ENCODE measurements at places on chromosomes 5 and 9.

- DNase-seq = no peak
Observed at GRCh38 chr9:129176701-129177442, 1.2 kb downstream of the IER5L start.

- no peak for DNase-seq
Observed at GRCh38 chr5:82549263-82549662, 271.1 kb upstream of the RPS23 start.

- DNase-seq = peak; percentile 25
Observed at GRCh38 chr5:163379298-163380155, 57.9 kb upstream of the CCNG1 start.

DNA sequence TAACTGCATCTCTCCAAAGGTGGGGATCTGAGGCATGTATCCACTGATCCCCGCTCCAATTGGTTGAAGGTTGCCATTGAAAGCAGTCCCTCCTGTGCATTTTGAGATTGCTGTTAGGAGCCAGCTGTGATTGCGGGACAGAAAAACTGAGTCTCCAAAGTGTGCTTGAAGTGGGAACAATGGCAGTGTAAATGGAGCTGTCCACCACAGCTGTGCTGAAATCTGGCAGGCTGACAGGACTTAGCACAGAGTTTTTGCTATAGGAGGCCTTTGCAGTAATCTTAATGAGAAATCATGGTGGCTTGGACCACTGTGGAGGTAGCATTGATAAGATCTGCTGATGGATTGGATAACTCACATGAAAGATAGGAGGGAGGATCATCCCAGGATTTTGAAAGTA lies 3.3 kb downstream of the RNF20 start:
- no peak for DNase-seq

GRCh38 chr5:167798448-167798847 lies 493.0 kb upstream of the WWC1 start:
- no peak for DNase-seq

- no peak for DNase-seq
Observed at GRCh38 chr5:167574464-167574863, 717.0 kb upstream of the WWC1 start.

DNA sequence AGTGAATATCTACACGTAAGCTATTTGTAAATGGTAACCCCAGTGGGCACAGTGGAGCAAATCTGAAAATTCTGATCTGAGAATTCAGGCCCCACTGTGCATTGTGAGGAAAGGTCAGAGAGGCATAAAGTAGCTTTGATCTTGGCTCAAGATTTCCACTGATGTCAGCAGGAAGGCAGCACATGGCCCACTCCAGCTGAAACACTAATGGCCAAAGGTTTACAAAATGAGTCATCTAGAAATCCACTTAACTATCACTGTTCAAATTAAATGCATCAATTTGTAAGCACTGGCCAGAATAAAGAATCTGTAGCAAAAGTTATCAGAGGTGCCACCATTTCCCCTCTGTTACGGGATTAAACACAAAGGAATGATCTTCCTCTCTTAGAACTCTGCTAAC lies 191.6 kb downstream of the C9orf152 start:
- DNase-seq = no peak

DNA sequence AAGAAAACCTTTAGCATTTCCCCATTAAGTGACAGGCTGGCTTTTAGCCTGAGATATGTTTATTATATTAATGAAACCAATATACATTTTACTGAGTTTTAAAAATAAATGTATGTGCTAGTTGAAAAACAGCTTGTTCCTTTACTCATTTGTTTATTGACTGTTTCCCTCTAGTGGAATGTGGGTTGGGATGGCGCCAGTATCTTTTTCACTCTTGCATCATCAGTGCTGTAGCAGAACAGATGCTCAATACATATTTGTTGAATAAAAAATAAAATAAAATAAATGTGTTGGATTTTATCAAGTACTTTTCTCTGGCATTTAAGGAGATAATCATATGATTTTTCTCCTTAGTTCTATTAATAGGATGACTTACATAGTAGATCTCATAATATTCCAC lies 43.0 kb downstream of the FSTL4 start:
- DNase-seq = no peak

GRCh38 chr5:99122976-99123375 lies 194.2 kb upstream of the CHD1 start:
- no peak for DNase-seq

GRCh38 chr5:107592515-107592914 lies 78.2 kb downstream of the EFNA5 start:
- peak; percentile 15 for DNase-seq

- no peak for DNase-seq
Observed at GRCh38 chr9:120941046-120941770, 14.6 kb upstream of the TRAF1 start.

DNA sequence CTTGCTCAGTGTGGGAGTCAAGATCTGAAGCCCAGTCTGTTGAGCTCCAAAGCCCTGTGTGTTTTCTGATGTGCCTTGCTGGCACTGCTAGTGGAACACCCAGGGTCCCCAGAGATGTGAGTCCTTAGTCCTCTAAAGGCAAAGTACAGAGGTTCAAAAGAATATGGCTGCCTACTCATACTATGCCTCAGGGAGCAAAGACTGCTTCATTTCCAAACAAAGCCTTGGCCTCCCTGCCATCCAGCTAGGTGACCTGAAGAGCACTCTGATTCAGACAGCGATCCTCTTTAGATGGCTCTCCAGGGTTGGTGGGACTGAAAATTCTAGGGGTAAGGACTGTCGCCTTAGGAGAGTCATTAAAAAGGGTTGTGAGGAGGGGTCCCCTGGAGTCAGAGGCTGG lies 2.0 kb downstream of the PRLR start:
- DNase-seq = no peak

DNA sequence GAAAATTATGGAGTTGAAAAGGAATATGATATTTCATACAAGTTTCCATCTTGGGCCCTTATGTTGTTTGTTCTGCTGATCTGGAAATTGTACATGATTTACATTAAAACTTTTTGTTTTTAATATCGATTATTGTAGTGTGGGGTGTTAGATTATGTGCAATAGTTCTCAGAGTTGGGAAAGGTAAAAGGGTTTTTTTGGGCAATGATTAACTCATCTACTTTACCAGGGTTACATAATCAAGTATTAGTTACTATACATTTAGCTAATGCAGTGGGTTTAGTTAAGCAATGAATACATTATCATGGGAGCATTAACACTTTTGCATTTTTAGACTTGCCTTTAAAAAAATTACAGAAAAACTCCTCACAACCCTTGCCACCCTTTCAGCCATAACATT lies 134.0 kb downstream of the ZSWIM6 start:
- DNase-seq = no peak

DNA sequence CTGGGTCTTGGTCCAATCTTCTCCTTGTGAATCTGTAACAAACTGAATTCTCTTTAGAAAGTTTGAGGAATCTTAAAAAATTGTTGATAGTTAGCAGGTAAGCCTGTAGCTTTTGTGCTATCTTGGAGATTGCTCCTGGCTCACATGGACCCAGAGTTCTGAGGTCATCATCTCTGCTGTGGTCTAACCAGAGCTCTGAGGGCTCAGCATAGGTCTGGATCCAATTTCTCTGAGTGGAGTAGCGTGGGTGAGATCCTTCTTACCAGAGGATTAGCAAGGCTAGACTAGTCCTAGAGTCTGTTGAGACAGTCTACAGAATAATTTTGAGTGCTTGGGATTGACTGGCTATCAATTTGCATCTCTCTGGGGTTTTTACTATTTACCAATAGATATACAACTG lies 60.5 kb upstream of the IL6ST start:
- DNase-seq = no peak

DNA sequence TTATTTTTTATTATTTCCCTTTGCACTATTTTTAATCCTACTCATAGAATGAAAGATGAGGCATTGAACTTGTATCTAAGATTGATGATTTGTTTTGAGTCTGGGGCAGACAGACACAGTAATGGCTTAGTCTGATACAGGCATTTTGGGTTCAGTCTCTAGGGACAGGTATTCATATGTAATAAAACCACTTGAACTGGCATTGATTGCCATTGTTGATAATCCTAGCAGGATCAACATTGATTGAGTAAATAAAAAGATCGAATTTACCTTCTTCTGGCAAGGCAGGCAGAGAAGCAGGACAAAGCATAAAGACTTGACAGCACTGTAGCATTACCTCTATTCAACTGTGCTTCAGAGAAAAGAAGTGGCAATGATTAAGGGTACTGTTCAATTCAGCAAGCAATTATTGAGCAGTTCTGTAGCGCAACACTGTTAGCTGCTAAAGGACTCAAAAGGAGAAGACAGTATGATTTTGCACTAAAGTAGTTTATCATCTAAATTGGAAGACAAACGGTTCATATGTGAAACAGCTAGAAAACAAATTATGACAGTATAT lies 144.4 kb downstream of the COMMD10 start:
- DNase-seq = no peak

DNA sequence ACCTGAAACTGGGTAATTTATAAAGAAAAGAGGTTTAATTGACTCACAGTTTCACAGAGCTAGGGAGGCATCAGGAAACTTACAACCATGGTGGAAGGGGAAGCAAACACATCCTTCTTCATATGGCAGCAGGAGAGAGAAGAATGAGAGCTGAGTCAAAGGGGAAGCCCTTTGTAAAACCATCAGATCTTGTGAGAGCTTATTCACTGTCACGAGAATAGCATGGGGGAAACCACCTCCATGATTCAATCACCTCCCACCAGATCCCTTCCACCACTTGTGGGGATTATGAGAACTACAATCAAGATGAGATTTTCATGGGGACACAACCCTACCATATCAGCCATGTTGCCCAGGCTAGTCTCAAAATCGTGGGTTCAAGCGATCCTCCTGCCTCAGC lies 143.4 kb downstream of the FGF18 start:
- DNase-seq = no peak

GRCh38 chr5:10374046-10375022 lies 20.8 kb downstream of the MARCHF6 start:
- no peak for DNase-seq

DNA sequence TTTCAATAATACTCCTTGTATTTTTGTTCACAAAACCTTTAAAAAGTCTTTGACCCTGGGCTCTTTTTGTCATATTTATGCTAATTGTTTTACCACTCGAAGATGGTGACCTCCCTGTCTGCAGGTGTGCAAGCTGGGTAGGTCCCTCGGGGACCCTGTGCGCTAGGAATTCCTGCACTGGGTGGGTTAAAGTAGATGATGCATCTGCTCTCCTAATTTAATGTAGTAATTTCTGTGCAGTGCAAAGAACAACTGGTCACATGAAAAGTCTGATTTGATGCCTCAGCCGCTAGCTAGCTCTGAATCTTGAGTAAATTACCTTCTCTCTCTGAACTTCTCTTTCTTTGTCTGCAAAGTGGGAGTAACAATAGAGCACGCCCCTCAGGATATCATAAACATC lies 139.1 kb upstream of the OTULINL start:
- DNase-seq = no peak

DNA sequence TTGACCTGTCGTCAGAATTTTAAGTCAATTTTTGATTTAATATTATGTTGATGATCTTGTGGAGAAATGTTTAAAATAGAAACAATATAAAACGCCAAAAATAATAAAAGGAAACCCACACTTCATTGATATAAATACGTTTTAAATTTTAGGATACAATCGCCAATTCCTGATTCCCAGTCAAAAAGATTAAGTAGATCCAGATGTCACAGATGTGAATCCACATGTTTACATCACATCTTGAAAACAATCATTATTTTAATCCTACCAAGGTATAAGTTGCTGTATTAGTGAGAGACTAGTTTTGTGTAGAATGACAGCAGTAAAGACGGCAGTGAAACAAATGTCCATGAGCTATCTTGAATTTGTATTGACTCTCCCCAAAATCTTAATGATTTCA lies 4.9 kb downstream of the TAS2R1 start:
- DNase-seq = no peak

DNA sequence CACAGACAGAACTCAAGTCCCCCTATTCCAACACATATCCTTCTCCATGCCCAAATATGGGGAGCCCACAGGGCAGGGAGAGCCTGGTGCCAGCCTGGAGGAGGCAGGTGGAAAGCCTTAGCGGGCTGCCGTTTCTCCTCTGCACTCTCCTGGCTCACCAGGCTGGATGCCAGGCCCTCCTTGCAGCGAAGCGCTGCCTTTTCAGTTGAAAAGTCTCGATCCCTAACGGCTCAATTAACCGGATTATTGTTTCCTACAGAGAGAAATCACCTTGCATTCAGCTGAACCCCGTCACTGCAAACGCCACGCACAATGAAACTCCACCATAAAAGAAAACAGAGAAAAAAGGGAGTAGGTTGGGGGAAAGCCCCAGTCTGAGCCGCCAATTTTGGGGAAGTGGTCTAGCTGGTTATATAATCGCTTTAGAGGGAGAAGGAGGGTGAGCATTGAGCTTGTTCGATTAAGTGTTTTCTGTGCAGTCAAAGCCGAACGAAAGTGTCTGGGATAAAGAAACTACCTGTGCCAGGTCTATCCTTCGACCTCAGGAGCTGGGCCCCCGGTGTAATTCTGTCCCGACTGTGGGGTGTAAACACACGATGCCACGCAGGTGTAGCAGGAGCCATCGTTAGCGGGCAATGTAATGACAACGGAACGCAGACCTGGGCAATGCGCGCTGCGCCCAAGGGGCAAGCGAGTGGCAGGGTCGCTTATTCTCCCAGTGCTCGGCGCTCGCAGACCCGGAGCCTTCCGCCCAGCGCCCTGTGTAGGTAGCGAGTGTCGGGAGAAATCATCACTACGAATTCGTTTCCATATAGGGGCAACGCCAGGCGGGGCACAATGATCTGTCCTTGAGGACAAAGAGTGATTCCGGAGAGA lies 3.8 kb downstream of the BARHL1 start:
- no peak for DNase-seq

DNA sequence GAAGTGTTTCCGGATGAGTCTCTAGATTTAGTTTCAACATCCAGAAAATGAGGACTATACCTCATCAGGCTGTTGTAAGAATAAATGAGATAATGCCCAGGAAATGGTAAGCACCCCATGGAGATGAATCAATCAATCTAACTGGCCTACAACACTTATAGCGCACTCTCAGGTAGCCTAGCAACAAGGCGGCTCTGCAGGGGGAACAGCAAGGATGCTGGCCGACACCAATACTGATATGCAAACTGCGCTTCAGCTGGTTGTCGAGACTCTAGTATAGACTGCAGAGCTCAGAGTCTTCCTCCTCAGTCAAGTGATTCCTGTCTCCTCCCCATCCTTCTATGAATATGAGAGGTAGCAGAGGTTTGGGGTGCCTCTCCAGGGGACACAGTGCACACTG lies 218.8 kb upstream of the WWC1 start:
- no peak for DNase-seq

DNA sequence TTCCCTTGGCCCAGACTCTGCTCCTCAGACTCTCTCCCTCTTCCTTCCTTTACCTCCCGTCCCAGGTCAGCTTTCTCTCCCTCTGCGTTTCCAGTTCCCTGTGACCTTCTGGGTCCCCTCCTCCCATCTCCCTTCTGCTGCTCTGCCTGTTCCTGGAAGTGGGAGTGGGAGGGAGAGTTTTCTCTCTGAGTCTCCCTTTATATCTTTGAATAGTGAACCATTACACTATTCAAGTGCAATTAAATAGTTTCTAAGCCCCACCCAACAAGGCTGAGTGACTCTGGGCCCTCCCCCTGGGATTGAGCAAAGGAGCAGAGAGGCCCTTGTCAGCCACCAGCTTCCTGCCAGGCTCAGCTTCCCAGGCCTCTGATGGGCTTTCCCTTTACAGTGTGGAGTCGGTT lies 34.8 kb downstream of the THBS4 start:
- DNase-seq = no peak

GRCh38 chr5:43294226-43294625 lies 19.0 kb downstream of the HMGCS1 start:
- no peak for DNase-seq

- no peak for DNase-seq
Observed at GRCh38 chr5:33343676-33344327, 97.0 kb upstream of the TARS1 start.

All from NCI-H2227 treated with DMSO at 0.1 percent for 48 hours (cell line).